ENCODE measurements at places on chromosomes 6 and 20. TPM values are rescaled to one million over a fixed set of nuclear protein-coding genes. Genes with fewer than 3 reads are reported as not detected.

The COL12A1 gene
- total RNA-seq, result 12.2 TPM

The IP6K3 gene
- 42.0 TPM for total RNA-seq

The GATA5 gene
- 0.69 TPM for total RNA-seq

The PRSS35 gene
- 0.36 TPM for total RNA-seq

The CD2AP gene
- total RNA-seq, result 9.9 TPM

The DEFB124 gene
- not detected for total RNA-seq

The NRN1 gene
- total RNA-seq, result 8.8 TPM

The BPIFB6 gene
- not detected for total RNA-seq

The DLL1 gene
- total RNA-seq, result 11.7 TPM

The MMP24OS gene
- total RNA-seq, result 45.4 TPM

The GHRH gene
- total RNA-seq, result 0.93 TPM

The FAM209B gene
- total RNA-seq, result 0.47 TPM

The SMPDL3A gene
- total RNA-seq, result 3.8 TPM

The KIF6 gene
- 0.69 TPM for total RNA-seq

All from left ventricle myocardium inferior (tissue), 1 donor.